ENCODE measurements at places on chromosomes 7 and 10. TPM values are rescaled to one million over a fixed set of nuclear protein-coding genes. Genes with fewer than 3 reads are reported as not detected.
A peak's percentile ranks its signal among the peaks of the same experiment; 100 is the strongest.

CYP3A7 gene
- total RNA-seq = 1.1 TPM

DNA sequence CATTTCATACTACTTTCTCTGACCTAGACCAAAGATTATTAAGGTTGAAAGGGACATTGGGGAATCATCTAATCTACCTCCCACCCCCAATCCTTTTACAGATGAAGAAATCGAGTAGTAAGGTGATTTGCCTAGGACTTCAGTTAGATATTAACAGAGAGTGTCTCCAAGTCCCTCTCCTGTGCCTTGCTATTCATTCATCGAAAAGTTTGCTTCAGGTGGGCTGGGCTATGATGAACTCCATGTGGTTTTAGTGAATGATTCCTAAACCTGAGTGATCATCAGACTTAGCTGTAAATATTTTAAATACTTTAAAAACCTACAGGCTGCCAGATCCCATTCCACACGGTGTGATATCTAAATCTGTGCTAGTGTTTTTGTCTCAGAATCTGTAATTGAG is 259.4 kb upstream of the SORCS1 start:
- no peak for ATAC-seq

CYP3A4 gene
- not detected for total RNA-seq

GRCh38 chr7:158885624-158886023 is 29.3 kb downstream of the DYNC2I1 start:
- ATAC-seq = no peak

DNA sequence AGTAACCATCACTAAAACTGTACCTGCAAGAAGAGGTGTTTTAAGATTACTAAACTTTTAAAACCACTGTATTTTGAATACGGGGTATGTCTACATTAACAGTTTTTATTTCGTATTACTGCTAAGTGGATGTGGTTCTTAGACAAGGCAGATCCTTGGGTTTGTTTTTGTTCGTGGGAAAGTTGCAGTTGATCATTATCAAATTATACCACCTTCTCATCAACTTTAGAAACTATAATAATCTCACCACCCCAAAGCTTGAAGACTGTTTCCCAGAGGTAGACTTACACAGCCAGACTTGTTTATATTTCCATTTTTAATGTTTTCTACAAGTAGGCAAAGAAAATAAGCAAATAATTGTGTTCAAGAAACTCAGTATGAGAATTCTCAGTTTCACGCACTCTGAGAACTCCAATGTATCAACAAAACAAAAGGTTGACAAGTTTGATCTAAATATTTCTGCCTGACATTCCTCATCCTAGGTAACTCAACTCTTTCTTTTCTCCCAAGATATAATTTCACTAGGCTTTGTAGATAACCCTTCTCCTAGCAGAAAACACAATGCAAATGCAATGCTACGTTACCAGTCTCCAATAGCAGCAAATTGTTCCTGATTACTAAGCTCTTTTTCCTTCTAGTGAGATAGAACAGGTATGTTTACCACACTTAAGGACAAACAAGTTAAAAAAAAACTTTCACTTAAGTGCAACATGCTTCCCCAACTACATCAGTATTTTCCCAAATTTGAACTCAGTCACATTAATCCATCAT is 36.0 kb downstream of the IGF2BP3 start:
- ATAC-seq = no peak

DNA sequence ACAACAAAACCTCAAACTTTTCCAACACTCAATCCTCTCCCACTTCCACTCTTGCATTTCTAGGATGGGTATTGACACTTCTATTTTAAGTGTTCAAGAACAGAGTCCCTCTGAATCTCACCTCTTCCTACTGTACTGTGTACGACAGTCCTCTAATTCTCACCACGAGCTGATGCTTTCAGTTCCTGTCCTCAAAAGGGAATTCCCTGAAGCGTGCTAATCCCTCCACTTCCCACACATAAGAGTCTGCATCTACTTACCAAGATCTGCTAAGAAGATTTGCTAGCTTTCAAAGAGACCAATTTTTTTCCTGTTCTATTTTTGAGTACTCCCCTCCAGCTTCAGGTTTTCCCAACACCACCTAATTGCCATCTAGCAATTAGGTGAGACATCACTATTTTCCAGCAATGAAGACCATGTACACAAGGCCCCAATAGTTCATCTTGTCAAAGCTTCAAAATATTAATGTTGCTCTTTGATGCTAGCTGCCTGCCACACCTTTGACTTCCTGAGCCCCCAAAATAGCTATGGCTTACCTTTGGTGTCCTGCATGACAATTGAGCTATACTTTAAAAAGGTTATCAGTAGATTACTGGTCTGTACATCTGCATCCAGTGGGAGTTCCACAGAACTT is 54.4 kb downstream of the ARMH3 start:
- ATAC-seq = no peak

STEAP1 gene
- 10.0 TPM for total RNA-seq

DNA sequence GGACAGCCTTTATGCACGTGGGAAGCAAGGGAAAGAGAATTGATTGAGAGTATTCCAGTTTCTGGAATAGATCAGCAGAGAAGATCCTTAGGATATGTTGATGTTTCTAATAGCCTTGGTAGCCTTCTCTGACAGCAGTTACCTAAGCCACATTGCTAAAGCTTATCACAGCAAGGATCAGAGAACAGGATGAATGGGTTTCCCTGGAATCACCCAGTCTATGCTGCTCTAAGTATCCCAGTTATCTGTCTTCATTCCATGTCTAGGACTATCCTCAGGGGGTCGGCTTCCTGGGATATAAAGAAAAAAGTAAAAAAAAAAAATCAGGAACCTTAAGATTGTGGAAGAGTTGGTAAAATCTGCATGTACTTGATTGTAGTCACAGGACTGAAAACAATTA is 352.0 kb upstream of the AKR1E2 start:
- ATAC-seq = no peak

DNA sequence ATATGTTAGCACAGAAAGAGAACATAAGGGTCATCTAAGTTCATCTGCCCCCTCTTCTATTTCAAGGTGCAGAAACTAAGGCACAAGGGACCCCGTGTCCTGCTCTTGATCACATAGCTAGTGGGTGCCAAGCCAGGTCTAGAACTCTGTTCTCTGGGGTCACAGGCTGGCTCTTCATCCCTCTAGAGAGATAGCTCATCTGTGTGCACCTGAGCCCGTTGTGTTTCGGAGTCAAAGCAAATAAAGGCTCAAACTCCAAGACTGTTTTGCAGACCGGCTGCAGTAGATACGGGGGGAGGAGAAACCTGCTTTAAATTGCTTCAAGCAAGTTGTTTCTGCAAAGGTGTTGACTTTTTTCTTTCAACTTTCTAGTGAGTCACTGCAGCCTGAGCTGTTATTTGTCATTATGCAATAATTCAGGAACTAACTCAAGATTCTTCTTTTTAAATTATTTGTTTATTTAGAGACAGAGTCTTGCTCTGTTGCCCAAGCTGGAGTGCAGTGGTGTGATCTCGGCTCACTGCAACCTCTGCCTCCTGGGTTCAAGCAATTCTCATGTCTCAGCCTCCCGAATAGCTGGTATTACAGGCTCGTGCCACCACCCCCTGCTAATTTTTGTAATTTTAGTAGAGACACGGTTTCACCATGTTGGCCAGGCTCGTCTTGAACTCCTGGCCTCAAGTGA is 6.5 kb downstream of the BLVRA start:
- no peak for ATAC-seq

SSC4D gene
- total RNA-seq = 1.6 TPM

DNA sequence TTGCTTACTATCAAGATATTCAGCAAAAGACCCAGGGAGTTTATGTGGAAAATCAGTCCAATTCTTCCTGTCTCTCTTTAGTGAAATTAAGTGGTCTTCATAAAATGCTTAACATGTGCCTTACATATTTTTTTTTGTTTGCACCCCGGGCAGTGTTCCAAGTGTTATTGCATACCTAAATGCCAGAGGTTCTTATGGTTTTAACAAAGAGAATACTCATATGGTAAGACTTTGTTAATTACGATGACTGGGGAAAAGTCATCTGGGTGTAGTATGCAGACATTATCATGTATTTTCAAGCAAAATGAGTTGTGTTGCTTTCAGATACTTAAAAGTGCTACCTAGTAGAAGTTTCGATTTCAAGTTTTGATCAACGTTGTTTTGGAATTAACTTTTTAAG is 82.6 kb downstream of the PRKG1 start:
- ATAC-seq = peak; percentile 63

DNA sequence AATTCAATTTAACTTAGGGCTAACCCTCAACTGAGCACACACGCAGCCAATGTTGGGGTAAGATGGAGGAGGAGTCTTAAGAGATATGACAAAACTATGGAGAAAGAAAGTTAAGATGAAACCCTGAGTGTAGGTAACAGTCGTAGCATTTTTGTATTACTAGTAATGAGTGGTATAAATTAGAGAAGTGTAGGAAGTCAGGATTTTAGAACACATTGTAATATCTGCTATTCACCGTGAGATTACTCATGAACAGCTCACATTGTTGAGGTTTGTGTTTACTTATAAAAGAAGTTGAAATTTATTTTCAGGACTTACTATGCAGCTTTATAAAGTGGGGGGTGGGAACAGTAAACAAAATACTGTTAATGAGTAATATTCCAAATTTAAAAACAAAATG is 107.2 kb downstream of the ARHGAP21 start:
- no peak for ATAC-seq
